ENCODE measurements at places on chromosomes 13 and 19. TPM values are rescaled to one million over a fixed set of nuclear protein-coding genes. Genes with fewer than 3 reads are reported as not detected.

DNA sequence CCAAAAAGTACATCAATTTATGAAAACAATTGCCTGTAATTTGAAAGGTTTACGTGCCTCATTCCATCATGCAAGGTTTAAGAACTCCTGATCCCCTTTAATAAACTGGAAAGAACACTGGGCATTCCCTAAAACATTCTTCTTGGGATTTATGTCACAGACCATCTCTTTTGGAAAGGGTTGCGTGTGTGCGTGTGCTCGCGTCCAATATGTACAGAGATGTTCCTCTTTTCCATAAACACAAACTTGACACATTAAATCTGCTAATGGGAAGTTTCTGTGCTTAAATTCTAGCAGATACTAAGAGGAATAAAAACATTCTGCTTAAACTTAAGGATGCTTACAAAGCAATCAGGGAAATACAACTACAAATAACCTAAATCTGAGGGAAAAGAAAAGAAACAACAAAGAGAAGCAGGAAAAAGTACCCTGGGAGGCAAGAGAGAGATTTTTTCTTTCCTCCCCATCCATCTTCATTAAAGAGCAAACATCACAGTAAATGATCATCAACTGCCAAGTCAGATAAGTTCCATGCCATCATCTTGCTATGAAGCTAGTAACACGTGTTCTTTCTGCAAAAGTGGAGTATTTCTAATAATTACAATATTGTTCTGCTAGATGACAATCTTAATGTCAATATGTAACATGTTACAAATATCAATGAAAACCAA lies 83.7 kb downstream of the STK24 start:
- DNase-seq, result no peak

- no peak for DNase-seq
Observed at GRCh38 chr13:43389573-43389972, 366.2 kb downstream of the DNAJC15 start.

DNA sequence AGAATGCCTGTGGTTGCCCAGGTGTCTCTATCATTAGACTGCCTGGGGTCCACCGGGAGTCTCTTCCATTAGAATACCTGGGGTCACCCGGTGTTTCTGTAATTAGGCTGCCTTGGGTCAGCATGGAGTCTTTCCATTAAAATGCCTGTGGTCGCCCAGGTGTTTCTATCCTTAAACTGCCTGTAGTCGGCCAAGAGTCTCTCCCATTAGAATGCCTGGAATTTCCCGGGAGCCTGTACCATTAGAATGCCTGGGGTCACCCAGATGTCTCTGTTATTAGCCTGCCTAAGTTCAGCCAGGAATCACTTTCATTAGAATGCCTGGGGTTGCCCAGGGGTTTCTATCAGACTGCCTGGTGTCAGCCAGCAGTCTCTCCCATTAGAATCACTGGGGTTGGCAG lies 1492.8 kb downstream of the UQCRFS1 start:
- DNase-seq, result no peak

The CLIP3 gene
- polyA plus RNA-seq, result 19.5 TPM

DNA sequence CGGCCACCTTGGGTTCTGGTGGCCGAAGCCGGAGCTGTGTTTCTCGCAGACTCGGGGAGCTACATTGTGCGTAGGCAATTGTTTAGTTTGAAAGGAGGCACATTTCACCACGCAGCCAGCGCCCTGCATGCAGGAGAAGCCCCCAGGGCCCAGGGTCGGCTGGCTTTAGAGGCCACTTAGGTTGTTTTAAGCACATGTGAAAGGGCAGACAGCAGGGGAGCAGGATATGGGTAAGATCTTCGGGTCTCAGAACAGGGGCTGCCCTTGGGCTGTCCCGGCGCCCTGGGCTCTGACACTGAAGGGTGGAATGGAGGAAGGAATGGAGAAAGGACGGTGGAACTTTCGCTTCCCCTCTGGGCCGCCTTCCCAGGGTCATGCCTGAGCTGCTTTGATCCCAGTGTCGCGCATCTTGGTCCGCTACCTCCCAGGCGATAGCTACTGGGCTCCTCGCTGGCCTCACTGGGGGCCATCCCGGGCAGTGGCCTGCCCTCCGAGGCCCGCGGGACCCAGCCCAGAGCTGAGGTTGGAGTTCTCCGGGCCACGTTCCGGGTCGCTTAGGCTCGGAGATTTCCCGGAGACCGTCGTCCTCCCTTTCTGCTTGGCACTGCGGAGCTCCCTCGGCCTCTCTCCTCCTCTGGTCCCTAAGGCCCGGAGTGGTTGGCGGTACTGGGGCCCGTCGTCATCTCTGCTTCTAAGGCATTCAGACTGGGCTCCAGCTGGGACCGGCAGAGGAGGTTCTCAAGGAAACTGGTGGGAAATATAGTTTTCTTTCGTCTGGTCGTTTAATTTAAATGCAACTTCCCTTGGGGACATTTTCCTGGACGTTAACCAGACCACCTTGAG lies 4.3 kb upstream of the POU4F1 start:
- no peak for DNase-seq

DNA sequence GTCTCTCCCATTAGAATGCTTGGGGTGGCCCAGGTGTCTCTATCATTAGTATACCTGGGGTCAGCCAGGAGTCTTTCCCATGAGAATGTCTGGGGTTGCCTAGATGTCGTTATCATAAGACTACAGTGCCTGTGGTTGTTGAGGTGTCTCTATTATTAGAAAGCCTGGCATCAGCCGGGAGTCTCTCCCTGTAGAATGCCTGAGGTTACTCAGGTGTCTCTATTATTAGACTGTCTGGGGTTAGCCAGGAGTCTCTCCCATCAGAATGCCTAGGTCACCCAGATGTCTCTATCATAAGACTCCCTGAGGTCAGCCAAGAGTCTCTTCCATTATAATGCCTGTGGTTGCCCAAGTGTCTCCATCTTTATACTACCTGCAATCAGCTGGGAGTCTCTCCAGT lies 1541.1 kb downstream of the UQCRFS1 start:
- no peak for DNase-seq

GRCh38 chr13:113537909-113538688 lies 46.5 kb upstream of the TFDP1 start:
- DNase-seq, result no peak

The TBC1D17 gene
- 52.8 TPM for polyA plus RNA-seq

The CD209 gene
- polyA plus RNA-seq, result not detected

- DNase-seq, result peak; percentile 72
Observed at GRCh38 chr19:10748927-10749434, 31.1 kb downstream of the DNM2 start.

The SIGLEC12 gene
- 0.11 TPM for polyA plus RNA-seq

DNA sequence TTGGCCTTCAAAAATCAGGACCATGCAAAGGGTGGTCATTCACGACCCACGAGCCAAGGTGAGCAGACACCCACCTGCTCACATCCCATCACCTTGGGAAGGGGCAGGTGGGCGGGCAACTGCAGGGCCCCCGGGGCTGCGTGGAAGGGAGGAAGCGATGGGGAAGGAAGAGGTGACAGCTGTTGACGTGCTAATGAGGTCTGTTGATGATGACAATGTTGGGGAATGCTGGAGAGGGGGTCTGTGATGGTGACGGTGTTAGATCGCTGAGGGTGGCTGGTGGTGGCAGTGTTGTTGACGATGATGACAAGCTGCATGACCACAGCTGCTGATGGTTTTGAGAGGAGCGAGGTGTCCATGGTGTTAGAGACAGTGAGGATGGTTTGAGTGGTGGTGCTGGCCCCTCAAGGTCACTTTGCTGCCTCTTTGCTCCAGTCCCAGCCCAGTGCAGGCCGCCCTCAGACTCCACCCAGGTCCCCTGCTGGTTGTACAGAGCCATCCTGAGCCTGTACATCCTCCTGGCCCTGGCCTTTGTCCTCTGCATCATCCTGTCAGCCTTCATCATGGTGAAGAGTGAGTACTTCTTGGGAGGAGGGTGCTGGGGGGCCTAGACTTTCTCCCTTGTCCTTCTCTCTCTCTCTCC lies 900 bp downstream of the MCEMP1 start:
- DNase-seq, result no peak

DNA sequence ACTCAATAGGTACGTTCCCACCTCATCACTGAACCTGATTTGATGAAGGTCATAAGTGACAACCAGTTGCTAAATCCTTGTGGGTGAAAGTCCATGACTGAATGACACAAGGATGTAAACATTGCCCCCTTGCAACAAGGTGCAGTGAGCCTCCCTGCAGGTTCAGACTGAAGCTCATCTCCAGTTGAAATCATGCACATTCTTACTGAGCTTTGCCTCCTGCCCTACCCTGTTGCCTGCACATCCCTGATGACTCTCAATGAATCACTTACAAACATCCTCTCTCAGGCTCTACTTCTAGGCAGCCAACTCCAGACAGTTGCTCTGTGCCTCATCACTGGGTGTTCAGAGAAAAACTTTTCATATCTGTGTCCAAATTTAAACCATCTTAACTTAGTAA lies 42.5 kb upstream of the ARGLU1 start:
- DNase-seq, result peak; percentile 42

The SPIB gene
- 1.7 TPM for polyA plus RNA-seq

DNA sequence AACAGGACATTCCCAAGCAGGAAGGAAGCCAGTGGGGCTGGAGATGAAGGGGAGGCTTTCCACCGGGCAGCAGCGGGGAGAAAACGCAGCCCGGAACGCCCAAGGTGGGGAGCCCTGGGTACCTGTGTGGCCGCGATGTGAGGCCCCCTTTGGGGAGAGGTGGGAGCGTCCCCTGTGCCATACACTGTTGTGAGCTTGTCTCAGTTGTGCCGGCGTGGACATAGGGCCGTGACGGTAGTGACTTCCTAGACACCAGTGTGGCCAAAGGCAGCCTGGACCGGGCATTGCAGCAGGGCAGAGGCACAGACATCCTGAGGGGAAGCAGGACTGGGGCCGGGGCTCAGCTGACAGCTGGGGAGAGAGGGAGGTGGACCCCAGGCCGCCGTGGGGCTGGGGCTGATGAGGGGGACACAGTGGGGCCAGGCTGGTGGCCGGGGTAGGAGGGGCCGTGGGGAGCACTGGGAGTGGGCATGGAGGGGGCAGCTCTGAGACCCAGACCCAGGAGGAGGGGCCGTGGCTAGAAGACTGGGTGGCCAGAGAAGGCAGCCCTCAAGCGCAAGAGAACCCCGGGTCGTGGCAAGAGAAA lies 38.5 kb upstream of the TFDP1 start:
- DNase-seq, result no peak

The SEMA6B gene
- 0.50 TPM for polyA plus RNA-seq

The TMPRSS9 gene
- not detected for polyA plus RNA-seq

DNA sequence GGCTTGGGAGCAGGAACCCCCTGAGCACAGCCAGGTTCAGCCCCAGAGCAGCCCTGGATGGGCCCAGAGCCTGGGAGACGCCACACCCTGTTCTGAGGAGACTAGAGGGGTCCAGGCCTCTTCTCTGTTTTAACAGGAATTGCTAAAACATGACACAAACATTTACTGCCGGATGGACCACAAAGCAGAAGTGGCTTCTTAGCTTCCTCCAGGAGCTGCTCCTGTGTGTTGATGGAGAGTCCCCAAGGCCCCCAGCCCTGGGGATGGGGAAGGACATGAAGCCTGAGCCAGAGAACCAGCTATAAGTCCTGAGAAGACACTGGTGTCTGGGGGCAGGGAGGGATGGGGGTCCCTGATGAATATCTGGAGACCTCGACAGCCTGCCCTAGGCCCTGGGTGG lies 14.6 kb downstream of the CEACAM3 start:
- no peak for DNase-seq

- DNase-seq, result no peak
Observed at GRCh38 chr13:80563439-80563838, 222.5 kb upstream of the SPRY2 start.

DNA sequence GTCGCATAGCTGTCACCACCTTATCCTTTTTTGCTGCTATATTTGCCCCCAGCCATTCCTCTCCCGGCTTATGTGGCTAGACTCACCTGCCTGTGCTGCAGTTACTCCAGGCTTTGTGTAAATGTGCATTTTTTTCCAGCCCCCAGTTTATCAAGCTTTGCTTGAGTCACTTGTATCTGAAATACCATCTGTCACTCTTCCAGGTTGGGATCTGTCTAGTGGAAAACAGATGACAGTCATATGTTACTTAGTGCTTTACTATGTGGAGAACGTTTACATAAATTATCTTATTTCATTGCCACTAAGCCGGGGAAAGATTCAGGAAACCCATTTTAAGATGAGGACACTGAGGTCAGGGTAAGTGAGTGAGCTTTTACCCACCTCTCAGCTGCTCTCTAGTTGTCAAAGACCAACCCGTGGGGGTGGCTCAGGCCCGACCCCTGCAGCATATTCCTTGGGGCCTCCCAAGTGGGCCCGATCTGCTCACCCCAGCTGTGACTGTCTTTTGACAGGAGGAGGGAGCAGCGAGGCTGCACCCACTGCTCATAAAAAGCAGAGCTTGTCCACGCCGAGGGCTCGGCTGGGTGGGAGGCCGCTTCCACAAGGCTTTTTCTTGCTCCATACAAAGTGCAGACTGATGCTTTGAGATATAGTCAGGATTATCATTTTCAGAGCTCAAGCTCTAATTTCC lies 7.2 kb downstream of the GJB2 start:
- DNase-seq, result no peak

The NBEA gene
- 2.6 TPM for polyA plus RNA-seq

GRCh38 chr13:106496072-106496997 lies 39.1 kb downstream of the EFNB2 start:
- no peak for DNase-seq

- no peak for DNase-seq
Observed at GRCh38 chr19:46717716-46718143, 816 bp upstream of the PRKD2 start.

- DNase-seq, result no peak
Observed at GRCh38 chr13:70905035-70905434, 796.8 kb upstream of the KLHL1 start.

DNA sequence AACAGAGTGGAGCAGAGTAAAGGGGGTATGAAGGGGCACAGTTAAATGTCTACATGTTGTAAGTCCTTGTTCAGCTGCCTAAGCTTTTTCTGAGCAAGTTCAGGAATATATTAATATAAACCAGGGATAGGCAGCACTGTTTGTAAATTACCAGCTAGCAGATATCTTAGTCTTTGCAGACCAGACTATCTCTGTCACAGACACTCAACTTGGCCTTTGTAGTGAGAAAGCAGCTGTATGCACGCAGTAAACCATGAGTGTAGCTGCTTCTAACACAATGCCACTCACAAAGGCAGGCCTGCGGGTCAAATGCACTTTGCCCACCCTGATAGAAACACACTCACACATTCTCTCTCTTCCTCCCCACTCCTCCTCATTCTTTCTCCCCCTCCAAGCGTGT lies 1016.9 kb downstream of the UQCRFS1 start:
- no peak for DNase-seq

GRCh38 chr19:18425515-18426415 lies 6.6 kb downstream of the SSBP4 start:
- no peak for DNase-seq

The GADD45GIP1 gene
- polyA plus RNA-seq, result 106 TPM

GRCh38 chr13:96636001-96636709 lies 358.1 kb downstream of the OXGR1 start:
- DNase-seq, result no peak

The GSX1 gene
- polyA plus RNA-seq, result not detected

DNA sequence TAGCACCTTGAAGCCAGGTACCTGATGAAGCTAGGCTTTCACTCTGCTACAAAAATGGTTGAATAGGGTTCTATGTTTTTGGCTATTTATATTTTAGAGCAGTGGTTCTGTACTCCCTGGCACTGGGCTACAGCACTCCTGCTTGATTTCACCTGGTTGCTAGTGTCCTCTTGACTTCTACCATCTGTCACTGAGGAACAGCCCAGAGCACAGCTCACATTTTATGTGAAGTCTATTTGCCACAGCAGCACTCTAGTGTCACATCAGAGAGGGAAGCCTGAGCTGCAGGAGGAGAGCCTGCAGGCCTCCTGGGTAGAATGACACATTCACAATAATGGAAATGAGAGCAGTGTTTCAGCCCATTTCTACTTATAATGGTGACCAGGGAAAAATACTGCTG lies 184.2 kb downstream of the ZNF486 start:
- no peak for DNase-seq

The IZUMO4 gene
- 4.0 TPM for polyA plus RNA-seq

The ZNF610 gene
- polyA plus RNA-seq, result 5.3 TPM

- DNase-seq, result no peak
Observed at GRCh38 chr13:112887151-112887550, 81.9 kb upstream of the MCF2L start.
